Fibroblast of skin of scalp (primary cell): ENCODE measurements at places on chromosomes 4 and X.

- peak; percentile 34 for DNase-seq
These were observed 61.9 kb downstream of the SLC9A6 start for GRCh38 chrX:136047016-136047642.

- peak; percentile 81 for DNase-seq
These were observed 99.0 kb downstream of the AREG start for GRCh38 chr4:74543983-74544382.

DNA sequence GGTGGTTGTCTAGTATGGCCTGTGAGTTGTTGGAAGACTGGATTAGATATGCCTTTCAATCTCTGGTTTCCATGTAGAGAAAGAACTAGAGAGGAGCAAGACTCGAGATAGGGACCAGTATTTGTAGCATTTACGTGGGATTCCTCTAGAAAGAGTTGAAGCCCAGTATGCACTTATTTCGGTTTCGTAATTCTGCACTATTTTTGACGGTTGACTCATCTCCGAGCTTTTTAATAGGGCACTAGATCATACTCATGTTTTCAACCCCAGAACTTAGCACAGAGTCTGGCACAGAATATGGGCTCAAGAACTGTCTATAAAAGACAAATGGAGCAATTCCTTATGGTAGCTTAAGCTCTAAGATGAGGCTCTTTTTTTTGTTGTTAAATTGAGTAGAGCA is 15.7 kb downstream of the HELT start:
- no peak for DNase-seq

DNA sequence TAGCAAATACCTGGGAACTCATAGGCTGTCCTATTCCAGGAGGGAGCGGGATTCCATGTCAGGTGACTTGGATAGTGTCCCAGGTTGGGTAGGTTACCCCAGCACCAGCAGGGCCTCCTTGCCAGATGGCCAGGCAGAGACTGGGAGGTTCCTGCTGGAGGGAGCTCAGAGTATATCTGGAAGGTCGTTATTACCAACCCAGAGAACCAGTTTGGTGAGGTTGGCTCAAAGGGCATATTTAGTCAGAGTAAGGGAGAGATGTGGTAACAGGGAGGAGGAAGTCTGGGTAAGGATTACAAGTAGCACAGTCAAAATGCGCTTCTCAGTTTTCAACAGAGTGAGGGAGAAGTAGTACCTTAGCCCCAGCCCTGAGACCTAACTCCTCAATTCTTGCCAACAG is 53.3 kb upstream of the LNX1 start:
- DNase-seq = no peak

DNA sequence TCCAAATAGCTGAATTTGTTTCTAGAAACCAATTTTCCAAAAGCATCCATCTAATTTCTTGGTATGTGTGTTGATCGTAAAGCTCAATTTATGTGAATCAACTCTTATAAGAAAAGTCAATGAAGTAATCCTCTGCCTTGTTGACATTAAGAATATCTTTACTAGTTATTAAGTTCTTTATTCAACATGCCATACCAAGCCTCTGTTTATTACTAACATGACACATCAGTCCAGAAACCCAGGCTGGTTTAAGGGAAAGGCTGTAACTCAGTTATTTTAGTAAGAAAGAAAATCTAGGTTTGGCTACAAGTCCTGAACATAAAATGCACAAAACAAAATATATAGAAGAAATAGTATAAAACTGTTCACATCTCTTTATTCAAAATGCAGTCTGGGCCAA is 48.0 kb downstream of the KLHL34 start:
- DNase-seq = no peak

- DNase-seq = no peak
These were observed 72.9 kb downstream of the MED28 start for GRCh38 chr4:17687237-17687857.

DNA sequence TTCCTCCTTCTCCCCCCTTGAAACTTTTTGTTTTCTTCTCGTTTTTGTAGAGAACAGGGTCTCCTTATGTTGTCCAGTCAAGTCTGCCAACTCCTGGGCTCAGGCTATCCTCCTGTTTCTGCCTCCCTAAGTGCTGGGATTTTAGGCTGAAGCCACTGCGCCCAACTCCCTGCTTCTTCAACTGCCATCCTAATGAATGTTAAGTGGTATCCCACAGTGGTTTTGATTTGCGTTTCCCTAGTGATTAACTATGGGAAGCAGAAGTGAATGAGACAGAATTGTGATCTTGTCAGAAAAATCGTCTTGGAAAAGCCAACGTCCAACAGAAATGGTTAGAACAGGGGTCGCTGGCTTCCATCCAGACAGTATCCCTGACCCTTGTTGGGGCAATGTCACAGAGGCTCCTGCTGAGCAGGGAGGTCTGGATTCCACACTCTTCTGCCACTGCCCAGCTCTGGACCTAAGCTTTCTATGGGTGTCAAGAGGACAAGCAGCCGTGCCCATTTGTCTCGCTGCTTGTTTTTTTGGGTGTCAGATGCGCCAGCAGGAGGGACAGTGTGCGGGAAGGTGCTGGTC is 869 bp upstream of the ADD1 start:
- DNase-seq = no peak
